ENCODE measurements at places on chromosomes 7 and 10. TPM values are rescaled to one million over a fixed set of nuclear protein-coding genes. Genes with fewer than 3 reads are reported as not detected.

DNA sequence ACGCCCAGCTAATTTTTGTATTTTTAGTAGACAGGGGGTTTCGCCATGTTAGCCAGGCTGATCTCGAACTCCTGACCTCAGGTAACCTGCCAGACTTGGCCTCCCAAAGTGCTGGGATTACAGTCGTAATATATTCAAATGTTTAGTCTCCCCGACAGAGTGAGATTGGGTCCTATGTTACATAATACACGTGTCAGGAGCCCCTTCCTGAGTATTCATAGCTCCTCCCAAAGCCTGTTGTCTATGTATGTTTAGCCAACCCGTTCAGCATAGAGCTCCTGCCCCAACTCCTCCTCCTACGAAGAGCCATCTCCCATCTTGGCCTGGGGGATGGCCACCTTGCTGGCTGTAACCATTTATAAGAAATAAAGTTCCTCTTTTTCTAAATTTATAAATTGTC is 2.7 kb upstream of the PPP2R2D start:
- no peak for DNase-seq

- DNase-seq = no peak
Observed at GRCh38 chr7:92799446-92800211, 36.7 kb downstream of the CDK6 start.

- DNase-seq = no peak
Observed at GRCh38 chr7:49322476-49322875, 398.1 kb downstream of the CDC14C start.

DNA sequence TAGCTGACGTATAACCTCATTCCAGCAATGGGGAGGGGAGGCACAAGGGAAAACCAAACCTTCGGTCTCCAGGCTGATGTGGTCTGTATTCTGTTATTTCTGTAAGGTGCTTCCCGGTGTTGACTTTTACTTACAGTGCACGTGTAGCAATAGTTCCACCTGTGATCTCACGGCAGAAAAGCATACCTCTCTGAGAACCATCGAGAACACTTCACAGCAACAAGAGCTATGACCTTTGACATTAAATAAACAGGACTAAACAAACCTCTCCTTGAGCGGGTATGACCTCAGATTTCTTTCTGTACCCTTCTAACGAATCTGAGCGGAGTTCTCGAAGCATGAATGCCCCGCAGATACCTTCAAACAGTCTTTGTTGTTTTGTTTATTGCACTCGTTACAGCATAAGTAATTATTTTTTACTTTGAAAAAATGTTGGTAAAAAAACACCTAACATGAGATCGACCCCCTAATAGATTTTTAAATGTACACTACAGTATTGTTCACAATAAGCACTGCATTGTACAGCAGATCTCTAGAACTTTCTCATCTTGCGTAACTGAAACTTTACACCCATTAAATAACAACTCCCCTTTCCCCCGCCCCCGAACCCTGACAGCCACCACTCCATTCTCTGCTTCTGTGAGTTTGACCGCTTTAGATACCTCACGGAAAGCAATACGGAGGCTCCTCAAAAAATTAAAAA is 282.3 kb downstream of the GATA3 start:
- DNase-seq = no peak

The TMEM26 gene
- total RNA-seq = 0.46 TPM

The GNAT3 gene
- total RNA-seq = not detected
